ENCODE measurements at places on chromosomes 13 and 19.
A peak's percentile ranks its signal among the peaks of the same experiment; 100 is the strongest.

GRCh38 chr19:13118424-13119193, 545 bp downstream of the NACC1 start:
- no peak for DNase-seq

GRCh38 chr19:17370026-17370587, 7.0 kb downstream of the PLVAP start:
- no peak for DNase-seq

- no peak for DNase-seq
Measured at GRCh38 chr13:98892077-98892476, 85.8 kb downstream of the DOCK9 start.

- DNase-seq: no peak
Measured at GRCh38 chr13:37230346-37230745, 124.9 kb upstream of the CSNK1A1L start.

DNA sequence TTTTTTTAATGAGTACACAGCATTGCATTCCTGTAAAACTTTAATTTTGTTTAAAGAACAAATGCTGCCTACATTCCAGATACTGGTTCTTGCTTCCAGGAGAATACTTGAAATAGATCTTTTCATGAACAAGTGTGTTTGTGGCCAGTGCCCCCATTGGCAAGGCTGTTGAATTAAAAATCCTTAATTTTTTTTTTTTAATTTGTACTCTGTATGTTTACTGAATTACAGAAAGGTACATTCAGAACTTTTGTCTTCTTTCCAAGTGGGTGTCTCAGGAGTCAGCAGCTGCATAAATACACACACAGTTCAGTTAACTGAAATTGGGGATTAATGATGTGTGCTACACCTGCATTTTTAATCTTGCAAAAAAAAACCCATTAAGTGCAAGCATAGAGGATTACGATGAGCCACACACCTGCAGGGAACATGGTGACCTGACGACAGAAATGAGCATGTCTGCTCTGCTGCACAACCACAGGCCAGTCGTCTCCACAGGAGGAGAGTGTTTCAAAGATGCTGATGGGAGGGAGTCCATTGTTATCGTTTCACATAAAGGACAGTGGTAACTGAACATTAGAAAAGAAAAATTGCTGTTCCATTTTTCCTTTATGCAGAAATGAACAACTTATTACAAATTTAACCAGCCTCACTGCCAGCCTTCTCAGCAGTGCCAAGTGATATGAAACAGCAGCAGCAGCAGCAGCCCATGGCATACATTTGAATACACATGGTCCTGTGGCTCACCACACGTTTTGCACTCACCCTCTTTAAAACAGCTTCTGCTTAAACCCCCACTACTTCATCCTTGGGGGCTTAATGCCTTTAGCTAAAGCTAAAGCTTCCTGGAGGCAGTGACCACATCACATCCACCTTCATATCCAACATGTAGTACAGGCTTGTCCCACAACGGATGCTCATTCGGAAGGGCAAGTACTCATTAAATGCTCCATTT, 72.3 kb upstream of the RFC3 start:
- DNase-seq: no peak

DNA sequence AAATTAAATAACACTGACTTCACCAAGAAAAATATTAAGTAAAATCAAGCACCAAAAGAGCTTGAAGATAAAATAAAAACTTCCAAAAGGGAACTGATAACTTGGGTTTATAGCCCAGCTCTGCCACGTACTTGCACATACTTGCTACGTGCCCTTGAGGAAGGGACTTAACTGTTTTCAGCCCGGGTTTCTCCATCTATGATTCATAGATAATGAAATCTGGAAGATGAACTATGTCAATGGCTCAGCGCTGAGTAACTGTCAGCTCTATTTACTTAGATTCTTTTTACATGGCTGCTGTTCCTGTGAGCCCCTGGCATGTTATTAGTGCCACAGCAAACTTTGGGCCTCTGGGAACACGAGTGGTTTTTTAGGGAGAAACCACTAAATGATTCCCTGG, 9.6 kb upstream of the ZC3H13 start:
- no peak for DNase-seq

DNA sequence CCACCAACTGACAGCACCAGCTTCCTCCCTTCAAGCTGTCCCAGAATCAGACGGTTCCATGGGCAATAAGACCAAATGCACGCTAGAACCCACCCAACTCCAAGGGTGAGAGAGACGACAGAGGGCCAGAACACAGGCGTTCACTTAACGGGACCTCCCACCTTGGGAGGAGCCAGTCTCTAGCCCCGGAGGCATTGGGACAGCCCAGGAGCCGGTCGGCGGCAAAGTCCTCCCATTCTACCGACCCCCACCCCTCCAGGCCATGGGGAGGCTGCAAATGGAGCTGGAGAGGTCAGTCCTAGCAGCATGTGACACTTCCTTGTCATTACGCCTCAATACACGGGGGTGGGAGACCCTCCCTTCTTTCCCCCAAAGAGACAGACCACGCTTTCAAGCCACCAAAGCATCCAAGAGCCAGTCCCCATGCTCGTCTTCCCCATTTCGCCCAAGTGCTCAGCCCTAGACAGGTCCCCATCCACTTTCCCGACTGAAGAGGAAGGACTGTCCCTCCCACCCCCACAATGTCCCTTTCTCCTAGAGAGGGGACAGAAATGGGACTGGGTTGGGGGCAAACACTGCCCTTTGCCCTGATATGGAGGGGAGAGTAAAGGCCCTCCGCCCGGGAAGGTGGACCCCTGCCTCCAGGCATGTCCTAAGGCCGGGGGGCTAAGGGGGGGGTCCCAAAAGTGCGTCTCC, 964 bp downstream of the KHSRP start:
- DNase-seq: no peak

DNA sequence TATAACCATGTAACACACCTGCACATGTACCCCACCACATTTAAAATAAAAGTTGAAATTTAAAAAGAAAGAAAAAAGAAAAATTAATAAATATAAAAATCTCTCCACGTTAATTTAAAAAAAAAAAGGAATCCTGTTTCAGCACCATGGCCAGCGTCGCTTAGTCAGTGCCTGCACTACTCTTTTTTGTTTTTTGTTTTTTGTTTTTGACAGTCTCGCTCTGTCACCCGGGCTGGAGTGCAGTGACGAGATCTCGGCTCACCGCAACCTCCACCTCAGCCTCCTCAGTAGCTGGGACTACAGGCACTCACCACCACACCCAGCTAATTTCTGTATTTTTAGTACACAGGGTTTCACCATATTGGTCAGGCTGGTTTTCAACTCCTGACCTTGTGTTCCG, 835.9 kb downstream of the UQCRFS1 start:
- no peak for DNase-seq

GRCh38 chr13:114099191-114099590, 33.2 kb downstream of the RASA3 start:
- no peak for DNase-seq

DNA sequence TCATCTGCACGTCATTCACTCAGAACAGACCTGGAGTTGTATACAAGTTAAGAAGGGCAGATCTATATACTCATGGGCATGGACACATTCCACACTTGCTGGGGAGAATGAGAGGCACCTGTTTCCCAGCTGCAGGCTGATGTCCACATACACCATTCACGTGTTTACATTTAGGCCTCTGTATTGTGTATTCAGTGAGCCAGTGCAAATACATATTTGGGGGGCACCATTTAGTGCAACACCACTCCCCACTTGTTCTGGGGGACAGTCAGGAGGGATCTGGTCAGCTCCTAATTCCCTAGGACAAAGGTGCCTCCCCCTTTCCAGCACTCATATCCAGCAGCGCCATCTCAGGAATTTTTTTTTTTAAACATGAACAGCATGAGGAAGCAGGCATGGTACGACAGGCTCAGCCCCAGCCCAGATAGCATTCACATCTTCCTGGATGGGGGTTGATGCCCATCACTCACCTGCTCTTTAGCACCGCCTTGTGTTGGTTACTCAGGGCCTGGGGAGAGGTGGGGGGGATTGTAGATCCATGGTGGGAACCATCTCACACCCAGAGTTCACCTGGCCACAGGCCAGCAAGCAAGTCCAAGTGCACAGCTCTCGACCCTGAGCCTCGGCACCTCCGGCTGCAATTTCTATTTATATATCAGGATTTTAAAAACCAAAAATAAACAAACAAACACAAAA, 56.9 kb upstream of the ZNF254 start:
- no peak for DNase-seq

DNA sequence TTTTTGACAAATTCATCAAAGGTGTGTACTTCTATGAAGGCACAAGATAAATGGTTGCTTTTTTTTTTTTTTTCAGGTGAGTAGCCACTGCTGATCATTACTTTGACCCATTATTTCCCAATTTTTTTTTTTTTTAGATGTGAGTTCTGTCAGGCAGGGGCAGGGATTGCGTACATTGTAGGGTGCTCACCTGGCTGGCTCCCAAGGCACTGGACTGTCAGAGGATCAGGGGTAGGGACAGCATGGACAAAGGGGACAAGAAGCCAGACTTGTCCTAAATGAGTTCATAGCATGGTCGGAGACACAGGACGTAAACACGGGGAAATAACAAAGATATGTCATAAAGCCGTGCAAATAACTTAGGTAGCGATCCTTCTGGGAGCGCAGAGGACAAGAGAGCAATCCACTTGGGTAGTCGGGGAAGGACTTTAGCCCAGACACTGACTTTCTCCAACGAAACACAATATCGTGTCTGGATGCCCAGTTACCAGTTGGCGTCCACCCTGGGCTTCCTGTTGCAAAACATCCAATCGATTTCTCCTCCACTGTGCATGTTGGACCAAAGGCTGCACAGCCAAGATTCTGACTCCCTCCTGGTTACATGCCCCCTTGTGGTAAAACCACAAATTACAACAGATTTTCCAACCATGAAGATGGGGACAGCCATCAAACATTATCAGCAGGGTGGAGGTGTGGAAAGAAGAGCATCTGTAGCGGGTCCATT, 27.5 kb upstream of the KATNAL1 start:
- DNase-seq: no peak

DNA sequence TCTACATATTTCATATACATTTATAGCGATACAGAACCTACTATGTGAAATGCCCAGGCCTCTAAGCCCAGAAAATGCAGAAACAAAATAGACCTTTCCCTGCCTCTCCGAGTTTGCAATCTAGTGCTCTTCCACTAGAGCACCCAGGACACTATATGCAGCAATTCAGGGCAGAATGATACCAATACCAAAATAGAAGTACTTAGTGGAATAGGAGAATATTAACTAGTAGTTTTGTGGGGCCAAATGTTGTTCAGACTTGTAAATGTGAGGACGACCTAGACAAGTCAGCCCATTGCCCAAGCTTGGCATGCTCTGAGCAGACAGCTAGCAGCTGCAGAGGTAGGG, 35.8 kb upstream of the FLT1 start:
- DNase-seq: no peak

DNA sequence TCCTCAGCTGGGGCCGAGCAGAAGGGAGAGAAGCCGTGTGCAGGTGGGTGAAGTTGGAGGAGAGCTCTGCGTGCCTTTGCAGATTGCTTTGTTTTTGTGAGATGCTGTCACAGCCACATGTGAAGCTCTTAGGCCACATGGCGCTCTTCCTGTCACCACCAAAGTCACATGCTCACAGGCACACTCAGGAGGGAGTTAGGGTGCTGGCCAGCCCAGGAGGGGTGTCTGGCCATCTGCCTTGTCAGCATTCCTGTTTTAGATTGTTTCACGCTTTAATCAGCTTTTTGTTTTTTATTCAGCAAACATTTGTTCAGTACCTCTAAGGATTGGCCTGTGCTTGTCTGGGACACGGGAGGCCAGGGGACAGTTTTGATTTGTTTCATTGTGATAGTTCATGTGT, 21.9 kb downstream of the GPATCH1 start:
- DNase-seq: no peak

DNA sequence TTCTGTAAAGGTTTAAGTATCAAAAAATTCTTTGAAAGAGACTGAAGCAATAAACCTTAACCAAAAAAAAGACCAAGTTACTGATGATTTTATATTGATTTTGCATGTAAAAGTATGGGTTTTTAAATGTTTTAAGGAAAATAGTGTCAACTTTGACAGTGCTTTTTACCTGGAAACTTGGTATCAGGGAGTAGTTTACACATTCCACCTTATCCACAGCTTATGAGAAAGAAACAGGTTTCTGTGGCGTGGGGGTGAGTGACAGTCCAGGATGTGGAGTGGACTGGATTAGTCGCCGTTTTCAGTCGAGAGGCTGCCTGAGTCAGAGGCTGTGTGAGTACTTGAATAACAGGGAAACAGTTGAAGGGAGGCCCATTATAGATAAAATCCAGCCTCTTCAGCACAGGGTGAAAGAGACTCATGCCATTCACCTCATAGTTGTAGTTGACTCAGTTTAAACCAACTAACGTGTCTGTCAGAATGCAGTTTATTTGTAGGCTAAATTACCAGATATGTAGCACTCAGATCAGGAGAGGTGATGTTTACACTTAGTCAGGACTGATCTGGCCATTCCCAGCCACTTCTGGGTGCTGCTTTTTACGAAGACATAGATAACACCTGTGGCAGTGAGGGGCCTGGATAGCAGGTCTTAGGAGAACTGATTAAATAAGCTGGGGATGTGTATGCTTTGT, 595 bp upstream of the GPR183 start:
- DNase-seq: no peak

DNA sequence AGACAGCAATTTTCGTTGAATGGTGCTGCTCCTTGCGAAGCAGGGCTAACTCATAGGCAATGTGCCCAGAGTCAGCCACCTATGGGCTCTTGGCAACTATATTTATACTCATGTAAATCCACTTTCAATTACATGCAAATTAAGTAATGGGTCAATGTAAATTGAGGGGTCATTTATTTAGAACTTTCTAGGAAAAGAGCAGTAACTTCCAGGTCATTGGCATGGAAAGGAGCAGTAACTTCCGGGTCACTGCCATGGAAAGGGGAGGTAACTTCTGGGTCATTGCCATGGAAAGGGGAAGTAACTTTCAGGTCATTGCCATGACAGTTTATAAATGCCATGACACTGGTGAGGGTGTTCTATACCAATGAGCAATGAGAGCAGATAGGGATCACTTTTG, 11.6 kb downstream of the KLK4 start:
- DNase-seq: no peak

GRCh38 chr19:57099199-57099661, 20.6 kb upstream of the USP29 start:
- peak; percentile 23 for DNase-seq

DNA sequence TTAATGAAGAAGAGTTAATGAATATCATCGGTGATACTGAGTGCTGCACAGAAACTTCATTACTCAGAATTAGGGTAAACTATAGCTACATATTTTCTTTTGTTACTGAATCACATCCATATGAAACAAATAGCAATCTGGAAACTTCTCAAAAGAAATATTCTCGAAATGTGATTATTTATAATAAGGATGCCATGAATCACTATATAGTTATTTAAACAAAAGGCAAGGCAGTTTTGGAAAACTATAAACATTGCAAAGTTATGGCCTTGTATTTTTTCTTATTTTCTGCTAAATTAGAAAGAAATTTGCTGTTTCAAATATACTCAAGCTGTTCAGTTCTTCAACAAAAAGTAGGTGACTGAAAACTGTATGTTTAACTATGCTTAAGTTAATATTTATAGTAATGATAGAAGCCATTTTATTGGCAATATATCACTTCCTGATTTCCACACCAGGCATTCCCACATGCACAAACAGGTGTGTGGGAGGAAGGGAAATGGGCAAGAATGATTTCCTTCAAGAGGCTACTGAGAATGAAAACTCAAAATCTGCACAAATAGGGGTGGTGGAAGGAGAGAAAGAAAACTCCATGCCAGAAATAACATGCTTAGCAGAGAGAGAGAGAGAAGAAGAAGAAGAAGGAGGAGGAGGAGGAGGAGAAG, 74.5 kb upstream of the FRY start:
- no peak for DNase-seq

- DNase-seq: no peak
Measured at GRCh38 chr13:91136806-91137205, 210.7 kb upstream of the MIR17HG start.
